ENCODE measurements at places on chromosomes 6 and 20. TPM values are rescaled to one million over a fixed set of nuclear protein-coding genes. Genes with fewer than 3 reads are reported as not detected.

AARS2 gene
- total RNA-seq: 37.3 TPM

MMS22L gene
- total RNA-seq: 40.3 TPM

SPACA1 gene
- not detected for total RNA-seq

SLC17A3 gene
- total RNA-seq: not detected

C6orf15 gene
- total RNA-seq: not detected

MUC21 gene
- total RNA-seq: 0.65 TPM

RBM24 gene
- 0.88 TPM for total RNA-seq

GTSF1L gene
- not detected for total RNA-seq

PERP gene
- total RNA-seq: 293 TPM

DEFB132 gene
- total RNA-seq: not detected

INSM1 gene
- 70.2 TPM for total RNA-seq

PPP1R14C gene
- total RNA-seq: 19.2 TPM

- DNase-seq: no peak
Measured at GRCh38 chr6:89657445-89658158, 19.1 kb upstream of the LYRM2 start.

- peak; percentile 73 for DNase-seq
Measured at GRCh38 chr6:88165844-88166492, at the start of gene CNR1. TSS of gene CNR1 (minus strand) at chr6:88166347. CDS start at chr6:88145274, 21,073 bp downstream.

DNA sequence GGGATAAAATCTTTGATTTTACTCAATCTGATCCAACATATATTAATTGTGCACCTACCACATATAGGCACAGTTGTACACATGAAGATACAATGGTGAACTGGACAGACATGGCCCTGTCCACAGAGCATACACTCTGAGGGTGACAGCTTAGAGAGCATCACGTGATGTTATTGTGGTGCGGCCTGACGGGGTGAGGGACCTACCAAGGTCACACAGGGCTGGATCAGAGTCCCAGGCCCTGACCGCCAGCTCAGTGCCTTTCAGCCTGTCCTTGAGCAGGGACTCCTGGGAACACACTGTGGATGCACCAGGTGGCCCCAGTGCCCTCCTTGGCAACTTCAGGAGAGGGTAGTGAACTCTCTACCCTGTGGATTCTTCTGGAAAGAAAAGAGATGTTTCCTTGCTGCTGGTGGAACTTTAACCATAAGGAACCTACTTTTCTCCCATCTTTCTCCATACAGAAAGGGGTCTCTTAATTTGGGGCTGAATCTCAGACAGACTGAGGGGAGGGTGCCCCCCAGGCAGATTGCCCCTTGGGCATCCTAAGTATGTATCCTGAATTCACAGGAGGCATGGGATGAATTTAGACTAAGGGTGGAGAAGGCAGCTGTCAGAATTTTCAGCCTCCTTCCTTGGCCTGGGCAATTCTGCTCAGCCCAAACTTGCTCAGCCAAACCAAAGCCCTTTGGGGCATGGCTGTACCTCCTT lies 26.5 kb downstream of the PCK1 start:
- DNase-seq: no peak

- no peak for DNase-seq
Measured at GRCh38 chr6:16855460-16855859, 94.2 kb upstream of the ATXN1 start.

DNA sequence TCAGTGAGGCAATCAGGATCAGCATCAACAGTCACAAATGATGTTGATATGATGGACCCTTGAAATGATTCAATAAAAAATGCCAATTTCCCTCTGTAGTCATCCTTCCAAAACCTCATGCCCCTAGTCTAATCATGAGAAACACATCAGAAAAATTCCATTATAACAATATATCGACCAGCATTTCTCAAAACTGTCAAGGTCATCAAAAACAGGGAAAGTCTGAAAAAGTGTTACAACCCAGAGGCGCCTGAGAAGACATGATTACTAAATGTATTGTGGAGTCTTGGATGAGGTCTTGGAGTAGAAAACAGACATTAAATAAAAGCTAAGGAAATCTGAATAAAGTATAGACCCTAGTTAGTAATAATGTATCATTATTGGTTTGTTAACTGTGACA lies 133.8 kb downstream of the SLC35B3 start:
- no peak for DNase-seq

- no peak for DNase-seq
Measured at GRCh38 chr20:57073402-57073801, 193.0 kb downstream of the BMP7 start.

GRCh38 chr6:144248476-144249301 lies 36.4 kb upstream of the UTRN start:
- no peak for DNase-seq

DNA sequence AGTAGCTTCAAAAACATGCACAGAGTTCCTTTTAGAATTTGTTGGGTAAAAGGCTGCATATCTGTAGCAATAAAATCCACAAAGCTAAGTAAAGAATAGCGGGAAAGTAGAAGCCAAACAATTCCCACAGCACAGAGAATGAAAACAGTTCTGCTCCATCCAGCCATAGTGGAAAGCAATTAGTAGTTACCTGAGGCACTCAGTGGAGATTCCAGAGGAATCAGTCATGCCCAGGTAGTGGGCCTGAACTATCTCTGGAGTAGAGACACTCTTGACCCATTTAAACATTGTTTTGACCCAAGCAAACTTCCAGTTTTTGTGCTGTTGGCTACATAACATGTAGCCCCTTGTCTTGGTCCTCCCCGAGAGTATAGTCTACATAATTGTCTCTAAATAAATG lies 559.5 kb upstream of the PTCHD4 start:
- no peak for DNase-seq

GRCh38 chr6:53741034-53741823 lies 53.6 kb upstream of the LRRC1 start:
- DNase-seq: no peak

DNA sequence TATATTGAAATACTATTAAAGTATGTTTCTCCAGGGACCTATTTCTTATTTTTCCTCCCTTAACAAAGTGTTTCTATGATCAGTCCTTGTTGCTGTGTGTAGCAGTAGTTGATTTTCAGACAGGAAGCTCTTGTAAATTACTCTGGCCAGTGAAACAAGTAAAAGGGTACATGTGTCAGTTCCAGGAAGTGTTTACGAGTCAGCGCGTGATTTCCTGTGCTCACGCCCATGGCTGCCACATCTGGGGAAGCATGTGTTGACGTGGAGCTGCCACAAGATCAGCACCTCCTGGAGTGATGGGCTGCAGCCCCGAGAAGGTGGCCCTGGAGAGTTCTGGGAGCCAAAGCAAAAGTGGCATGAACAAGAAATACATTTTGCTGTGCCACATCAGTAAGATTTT lies 38.6 kb upstream of the GGTLC1 start:
- DNase-seq: no peak

DNA sequence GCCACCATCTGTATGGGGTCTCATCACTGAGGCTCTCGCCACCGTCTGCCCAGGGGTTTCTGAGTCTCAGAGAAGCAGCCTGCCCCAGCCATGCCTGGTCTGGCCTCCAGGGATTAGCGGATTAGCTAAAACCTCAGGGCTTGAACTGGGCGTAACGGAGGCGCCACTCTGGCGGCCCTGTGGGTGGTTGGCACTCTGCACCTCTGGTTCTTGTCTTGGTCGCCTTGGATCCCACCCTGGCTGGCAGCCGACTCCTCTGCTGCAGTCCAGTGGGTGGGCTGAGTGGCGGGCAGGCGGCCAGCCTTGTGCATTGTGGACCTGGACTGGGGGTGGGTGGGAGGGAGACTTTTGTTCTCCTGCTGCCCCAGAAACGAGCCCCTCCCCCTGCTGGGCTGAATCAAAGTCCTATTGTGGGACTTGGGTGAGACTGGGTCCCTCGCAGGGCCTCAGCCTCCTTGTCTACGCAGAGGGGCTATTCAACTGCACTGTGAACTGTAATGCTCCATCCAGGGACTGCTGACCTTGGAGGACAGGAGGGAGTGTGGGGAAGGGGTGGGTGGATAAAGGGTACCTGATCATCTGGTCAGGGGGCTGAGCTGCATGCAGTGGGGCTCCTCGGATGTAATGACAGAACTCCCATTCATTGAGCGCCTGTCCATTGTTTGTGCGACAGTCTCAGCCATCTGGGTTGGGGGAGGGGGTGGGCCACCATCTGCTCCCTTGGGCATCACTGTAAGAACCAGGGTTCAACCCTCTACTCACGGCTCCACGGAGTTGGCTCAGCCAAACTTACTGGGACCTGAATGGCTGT lies 23.9 kb downstream of the SUN5 start:
- DNase-seq: no peak

- no peak for DNase-seq
Measured at GRCh38 chr6:11460837-11461661, 76.5 kb upstream of the TMEM170B start.

DNA sequence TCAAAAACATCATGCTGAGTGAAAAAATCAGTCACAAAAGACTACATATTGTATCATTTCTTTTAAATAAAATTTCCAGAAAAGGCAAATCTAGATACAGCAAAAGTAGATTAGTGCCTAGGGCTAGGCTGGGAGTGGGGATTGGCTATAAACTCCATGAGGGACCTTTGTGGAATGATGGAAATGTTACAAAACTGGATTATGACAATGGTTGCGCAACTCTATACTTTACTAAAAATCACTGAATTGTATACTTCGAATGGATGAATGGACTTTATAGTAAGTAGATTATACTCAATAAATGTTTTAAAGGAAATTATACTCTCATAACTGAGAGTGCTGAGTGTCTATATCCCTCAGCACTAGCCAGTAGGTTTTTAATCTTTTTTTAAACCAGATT lies 4.3 kb downstream of the HMGN3 start:
- no peak for DNase-seq

DNA sequence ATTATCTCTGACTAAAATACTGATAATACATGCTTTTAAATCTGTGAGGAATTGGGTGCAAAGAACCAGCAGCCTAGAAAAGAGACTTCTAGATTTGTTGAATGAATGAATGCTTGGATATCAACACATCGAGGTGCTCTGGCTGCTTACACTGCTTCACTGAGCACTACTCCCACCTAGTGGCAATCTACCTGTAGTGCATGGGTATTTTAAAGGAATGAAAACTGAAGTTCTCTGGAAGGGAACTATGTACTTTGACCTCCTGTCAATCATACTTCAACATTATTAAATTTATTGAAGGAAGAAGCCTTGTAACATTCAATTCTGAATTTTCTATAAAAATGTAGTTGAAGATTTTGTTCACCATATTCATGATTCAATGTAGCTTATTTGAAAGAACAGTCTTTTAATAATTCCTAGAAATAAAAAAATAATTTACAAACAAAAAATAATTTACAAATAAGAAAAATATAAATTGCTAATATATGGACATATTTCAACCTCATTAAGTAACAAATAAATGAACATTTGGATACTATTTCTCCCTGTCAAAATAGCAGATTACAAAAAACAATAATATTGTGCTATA lies 111.2 kb upstream of the MMS22L start:
- no peak for DNase-seq

- no peak for DNase-seq
Measured at GRCh38 chr6:140641412-140641811, 1267.0 kb upstream of the CITED2 start.

DNA sequence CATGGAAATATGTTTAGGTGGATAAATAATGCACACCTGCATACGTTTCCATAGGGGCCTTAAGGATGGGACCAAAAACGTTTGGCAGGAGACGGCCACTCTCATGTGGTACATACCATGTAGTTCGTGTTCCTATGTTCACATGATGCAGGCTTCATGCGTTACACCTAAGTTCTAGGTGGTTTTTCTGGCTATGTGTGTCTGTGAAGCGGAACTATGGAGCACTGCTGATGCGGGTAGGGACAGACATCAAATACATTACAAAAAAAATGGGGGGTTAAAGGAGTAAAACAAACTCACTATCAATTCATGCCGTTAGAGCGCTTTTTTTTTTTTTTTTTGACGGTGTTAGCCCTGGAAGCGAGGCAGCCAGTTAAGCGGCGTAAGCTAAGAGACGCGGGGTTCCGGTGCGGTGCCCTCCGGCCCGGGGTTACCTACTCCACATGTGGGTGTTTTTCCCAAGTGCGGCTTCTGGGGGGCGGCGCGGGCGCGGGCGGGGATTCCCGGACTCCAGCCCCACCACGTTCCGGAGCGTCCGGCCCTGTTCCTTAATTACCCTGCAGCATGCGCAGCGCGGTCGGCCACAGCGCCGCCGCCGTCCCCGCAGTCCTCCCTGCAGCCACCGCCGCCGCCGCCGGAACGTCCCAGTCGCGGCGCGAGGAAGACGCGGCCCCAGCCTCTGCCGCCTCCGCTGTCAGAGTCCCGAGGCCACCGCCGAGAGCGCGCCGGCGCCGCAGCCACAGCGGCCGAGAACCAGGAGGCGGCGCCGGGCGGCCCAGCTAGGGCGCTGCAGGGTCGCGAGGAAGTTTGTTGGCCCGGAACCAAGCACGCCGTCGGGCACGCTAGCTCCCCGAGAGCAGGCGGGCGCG lies 648 bp downstream of the COL19A1 start:
- peak; percentile 77 for DNase-seq

- no peak for DNase-seq
Measured at GRCh38 chr20:10078403-10078802, 43.6 kb downstream of the ANKEF1 start.

DNA sequence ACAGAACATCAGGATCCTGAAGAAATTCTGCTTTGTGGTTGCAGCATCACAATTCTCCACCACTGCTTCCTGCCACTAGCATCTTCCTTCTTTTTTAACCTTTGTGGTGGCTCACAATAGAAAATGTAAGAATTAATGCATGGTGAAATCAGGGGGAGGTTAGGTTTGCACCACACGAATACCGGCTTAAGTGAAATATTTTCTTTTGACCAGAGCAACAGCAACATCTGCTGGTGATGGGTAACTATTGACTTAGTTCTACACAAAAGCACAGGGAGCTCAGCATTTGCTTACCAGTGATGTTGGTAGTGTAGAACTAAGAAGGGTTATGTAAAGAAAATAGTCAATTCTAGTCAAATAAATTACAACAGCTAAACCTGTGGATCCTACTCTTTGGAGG lies 280.5 kb downstream of the SYNE1 start:
- DNase-seq: no peak

- no peak for DNase-seq
Measured at GRCh38 chr6:85065831-85066230, 301.4 kb upstream of the TBX18 start.

- no peak for DNase-seq
Measured at GRCh38 chr6:148460876-148461646, 118.4 kb downstream of the SASH1 start.

DNA sequence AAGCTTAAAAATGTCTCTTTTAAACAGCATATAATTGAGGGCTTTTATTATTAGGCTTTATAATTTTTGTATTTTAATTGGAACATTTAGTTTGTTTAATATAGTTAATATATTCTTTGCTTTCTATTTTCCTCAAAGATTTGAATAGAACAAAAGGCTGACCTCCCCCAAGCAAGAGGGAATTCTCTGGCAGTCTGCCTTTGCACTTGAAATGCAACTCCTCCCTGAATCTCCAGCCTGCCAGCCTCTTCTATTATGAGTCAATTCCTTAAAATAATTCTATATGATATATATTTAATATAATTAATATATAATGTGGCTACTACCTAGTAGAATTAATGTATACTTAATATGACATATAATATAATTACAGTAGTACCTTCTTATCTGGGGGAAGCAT lies 69.2 kb downstream of the PTPRA start:
- no peak for DNase-seq

All from type B pancreatic cell (in vitro differentiated cells).